ENCODE measurements at places on chromosomes 12 and 14. TPM values are rescaled to one million over a fixed set of nuclear protein-coding genes. Genes with fewer than 3 reads are reported as not detected.
A peak's percentile ranks its signal among the peaks of the same experiment; 100 is the strongest.

Gene BMAL2
- total RNA-seq: 3.9 TPM

Gene SGPP1
- 12.5 TPM for total RNA-seq

GRCh38 chr14:102776761-102777710 lies at the start of gene TRAF3:
TRAF3 (plus strand) TSS chr14:102777449; CDS start chr14:102870202, 92,753 bp downstream.
- DNase-seq: peak; percentile 81

Gene PROX2
- 0.07 TPM for total RNA-seq

Gene GUCY2C
- total RNA-seq: 33.2 TPM

DNA sequence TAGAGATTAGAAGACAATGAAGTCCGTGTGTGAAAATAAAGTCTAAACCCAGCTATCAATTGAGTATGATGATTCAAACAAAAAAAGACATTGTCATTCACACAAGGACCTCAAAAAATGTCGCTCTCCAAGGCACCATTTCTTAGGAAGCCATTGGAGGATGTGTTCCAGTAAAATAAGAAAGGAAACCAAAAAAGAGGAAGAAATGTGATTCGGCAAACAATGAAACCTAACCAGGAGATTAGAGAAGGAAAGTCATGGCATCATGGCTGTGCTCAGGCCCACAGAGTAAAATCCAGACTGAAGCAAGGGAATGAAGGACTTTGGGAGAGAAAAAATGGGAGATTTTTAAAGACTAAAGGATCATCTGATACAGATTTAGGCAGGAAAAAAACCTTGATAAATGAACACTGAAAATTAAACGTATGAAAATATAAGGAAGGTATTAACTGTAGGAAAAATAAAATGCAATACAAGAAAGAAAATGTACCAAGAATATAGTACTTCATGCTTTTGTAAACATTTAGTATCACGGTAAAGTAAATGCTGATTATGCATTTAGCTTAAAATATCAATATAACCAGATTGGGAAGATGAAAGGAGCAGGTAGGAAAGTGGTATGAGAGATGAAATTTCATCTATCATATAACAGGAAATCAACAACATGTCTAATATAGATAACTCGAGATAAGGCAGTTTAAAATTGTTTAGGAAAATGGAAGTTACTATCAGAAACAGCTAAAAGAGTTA lies 38.2 kb upstream of the MTHFD1 start:
- no peak for DNase-seq

GRCh38 chr12:32567296-32567674 lies 111.8 kb upstream of the DNM1L start:
- no peak for DNase-seq

Gene ZCRB1
- 31.4 TPM for total RNA-seq

Gene NACA
- 753 TPM for total RNA-seq

GRCh38 chr14:74941676-74942097 lies 13.7 kb downstream of the PGF start:
- peak; percentile 75 for DNase-seq

DNA sequence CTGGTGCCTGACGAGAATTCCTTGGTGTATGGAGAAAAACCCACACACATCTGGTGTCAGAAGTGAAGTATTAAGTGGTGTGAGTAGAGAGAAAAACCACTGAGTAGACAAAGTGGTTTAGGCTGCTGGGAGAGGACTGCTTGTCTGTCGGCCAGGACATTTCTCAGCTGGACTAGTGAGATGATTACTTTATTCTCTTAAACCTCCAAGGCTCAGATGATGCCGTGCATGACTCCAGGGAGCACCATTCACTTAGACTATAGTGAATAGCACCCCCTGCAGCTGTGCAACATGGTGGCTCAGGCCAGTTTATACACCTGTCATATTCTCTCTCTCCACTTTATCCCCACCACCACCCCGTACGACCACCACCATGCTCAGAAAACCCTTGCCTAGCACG lies 28.5 kb upstream of the NFYB start:
- DNase-seq: no peak

DNA sequence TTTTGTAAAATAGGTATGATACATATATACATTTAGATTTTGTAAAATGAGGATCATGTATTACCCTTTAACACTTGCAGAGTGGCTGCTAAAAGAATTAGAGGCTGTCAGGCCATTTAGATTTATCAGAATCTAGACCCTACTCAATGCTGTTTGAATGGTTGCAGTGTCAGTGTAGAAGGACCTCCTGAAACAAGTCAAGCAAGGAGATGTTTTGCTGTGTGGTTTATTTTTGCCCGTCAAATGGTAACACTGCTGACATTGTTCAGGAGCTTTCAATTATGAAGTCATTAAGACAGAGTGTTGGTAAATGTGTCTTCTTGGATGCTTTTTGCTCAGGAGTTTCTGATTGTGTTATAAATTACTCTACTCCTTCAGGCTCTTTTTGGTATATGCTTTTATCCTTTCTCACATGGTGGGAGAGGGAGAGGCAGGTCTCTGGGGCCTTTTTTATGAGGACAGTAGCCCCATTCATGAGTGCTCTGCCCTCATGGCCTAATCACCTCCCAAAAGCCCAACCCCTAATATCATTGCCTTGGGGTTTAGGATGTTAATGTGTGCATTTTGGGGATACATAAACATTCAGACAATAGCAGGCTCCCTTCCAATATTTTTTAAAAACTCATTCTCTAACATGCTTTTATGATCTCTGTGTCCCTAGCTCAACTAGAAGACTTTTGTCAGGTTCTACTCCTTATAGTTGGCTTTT lies 16.5 kb downstream of the EID3 start:
- DNase-seq: no peak

GRCh38 chr12:70798016-70798783 lies 122.3 kb downstream of the PTPRR start:
- DNase-seq: no peak

GRCh38 chr12:119902084-119902509 lies 25.0 kb upstream of the CIT start:
- peak; percentile 74 for DNase-seq

Gene CACNA2D4
- total RNA-seq: 9.3 TPM

Gene KRT85
- total RNA-seq: not detected

DNA sequence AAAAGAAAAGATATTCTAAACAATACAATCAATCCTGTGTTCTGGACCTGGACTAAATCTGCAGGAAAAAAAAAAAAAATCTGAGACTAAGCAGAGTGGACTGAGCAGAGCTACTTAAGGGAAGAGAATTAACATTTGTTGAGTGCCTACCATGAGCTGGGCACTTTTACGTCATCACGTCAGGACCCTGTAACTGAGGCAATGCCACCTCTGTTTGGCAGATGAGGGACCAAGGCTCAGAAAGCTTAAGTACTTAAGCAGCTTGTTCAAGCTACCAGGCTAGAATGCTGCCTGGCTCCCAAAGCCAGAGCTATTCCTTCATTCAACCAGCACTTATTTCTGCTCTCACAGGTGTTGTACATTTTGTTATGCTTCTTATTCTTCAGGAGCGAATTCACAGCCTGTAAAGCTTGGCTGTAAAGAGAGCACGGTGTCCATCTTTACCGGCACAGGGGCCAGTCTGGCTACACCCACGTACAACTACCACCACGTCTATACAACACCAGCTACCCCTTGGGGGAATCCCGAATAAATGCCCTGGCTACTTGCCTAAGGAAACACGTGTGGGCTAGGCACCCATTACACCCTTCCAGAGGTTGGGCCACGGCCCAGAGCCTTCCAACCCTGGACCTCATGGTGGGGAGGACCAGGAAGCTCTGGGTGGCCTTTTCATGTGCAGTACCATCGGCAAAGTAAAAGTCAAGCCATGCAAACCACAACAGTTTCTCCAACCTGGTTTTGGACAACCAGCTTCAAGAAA lies 27.0 kb downstream of the TMCC3 start:
- DNase-seq: no peak

Gene BEST3
- total RNA-seq: 0.09 TPM

DNA sequence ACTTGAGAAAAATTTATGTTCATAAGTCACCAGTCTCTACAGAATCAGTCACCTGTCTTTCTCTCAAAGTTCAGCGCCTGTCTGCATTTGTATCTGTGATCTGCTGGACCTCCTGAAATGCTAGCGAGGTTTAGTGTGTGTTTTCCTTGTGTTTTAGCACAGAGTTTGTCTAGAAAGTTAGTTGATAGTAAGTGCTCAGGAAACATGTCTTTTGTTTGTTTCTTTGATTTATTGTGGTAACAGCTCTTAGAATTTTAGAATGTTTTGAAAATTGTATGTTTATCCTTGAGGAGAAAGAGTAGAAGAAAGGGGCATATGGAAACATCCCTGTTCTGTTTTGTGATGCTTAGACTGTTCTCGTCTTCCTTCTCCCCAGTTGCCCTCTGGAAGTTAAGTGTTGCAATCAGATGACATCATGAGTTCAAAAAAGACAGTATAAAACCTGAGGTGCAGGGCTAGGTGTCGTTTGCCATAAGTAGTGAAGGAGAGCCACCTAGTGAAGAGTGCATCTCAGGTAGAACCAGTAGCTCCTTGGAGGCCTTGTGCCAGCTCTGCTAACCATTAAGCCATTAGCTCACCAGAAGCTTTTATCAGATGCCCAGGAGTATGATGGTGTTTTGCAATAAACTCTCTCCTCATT lies 44.8 kb downstream of the FBXW8 start:
- DNase-seq: no peak

Gene SLC10A1
- total RNA-seq: not detected

Gene SLC4A8
- total RNA-seq: 0.84 TPM

DNA sequence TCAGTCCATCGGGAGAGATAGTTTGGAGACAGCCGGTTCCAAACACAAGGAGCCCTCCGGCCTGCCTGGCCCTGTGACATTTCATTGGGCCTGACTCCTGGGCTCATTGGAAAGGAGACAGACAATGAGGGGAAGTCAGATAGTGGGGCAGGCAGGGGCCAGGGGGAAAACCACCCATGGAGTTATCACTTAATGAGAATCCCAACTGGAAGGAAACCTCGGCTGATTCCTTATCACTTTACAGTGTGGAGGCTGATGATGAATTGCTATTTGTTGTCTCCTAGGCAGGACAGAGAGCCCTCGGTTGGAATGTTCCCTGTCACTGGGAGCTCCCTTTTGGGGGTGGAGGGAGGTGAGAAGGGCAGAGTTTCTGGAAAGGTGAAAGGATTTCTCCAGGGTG lies 44.4 kb downstream of the TBX5 start:
- DNase-seq: no peak

- DNase-seq: peak; percentile 68
Measured at GRCh38 chr12:50057000-50057841, at the start of gene ASIC1. ASIC1 (plus strand) TSS chr12:50057596; CDS start chr12:50058767, 1,171 bp downstream.

- DNase-seq: no peak
Measured at GRCh38 chr12:3604286-3604685, 113.3 kb downstream of the PRMT8 start.

GRCh38 chr14:100674428-100674827 lies 52.3 kb upstream of the DLK1 start:
- DNase-seq: no peak

DNA sequence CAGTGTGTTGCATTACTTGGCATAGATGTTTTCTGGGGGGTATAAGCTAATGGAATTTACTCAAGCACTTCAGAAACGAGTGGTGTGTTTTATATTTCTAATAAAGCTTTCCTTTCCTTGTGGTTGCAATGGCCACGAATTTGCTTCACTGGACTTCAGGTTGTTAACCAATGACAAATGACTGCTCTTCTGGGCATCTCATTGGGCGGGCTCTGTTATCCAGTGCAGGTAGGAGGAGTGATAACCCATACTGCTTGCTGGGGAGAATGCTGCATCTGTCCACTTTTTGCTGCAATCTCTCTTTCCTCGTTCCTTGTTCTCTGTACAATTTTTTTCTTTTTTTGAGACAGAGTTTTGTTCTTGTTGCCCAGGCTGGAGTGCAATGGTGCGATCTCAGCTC lies 80.0 kb upstream of the RPH3A start:
- no peak for DNase-seq

Gene SERPINA12
- not detected for total RNA-seq

Gene IL26
- not detected for total RNA-seq

Measured in mucosa of descending colon (tissue), 3 donors.